IPS DF 6.9 (cell line): ENCODE measurements at places on chromosomes 1 and 21.

- no peak overlapping the region for H3K4me3 ChIP-seq
- H3K36me3 ChIP-seq: no peaks in the 10 kb centered on the region
- no peak overlapping the region for H3K27ac ChIP-seq
- H3K27me3 ChIP-seq: no peaks in the 10 kb centered on the region
- H3K4me1 ChIP-seq: 0 out of 2 replicates have a peak, but pooled peaks cover 2% of the 10 kb centered on the region
Measured at GRCh38 chr1:228968891-228969606, 233.8 kb downstream of the RHOU start.

DNA sequence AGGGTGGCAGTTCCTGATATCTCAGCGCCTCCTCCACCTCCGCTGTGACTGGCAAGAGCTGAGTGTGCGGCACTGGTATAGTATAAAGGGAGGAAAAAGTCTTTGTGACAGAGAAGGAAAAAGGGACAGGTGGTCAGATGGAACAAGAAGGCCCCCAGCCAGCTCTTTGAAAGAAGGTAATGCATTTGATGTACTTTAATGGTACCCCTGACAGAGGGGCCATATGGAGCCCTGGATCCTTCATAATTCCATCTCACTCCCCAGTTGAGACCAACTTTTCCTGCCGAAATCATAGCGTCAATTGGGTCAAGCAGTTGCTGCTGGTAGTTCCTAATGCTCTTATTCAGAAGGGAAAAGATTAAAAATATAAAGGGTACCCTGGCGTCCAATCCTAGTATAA is 198.2 kb downstream of the ZNF326 start:
- no peaks in the 10 kb centered on the region for H3K27me3 ChIP-seq
- no peaks in the 10 kb centered on the region for H3K4me1 ChIP-seq
- no peak overlapping the region for H3K27ac ChIP-seq
- H3K4me3 ChIP-seq: no peak overlapping the region
- no peaks in the 10 kb centered on the region for H3K36me3 ChIP-seq
- no peak for DNase-seq

GRCh38 chr1:108557296-108557695 is 2.6 kb upstream of the EEIG2 start:
- no peaks in the 10 kb centered on the region for H3K27me3 ChIP-seq
- H3K4me1 ChIP-seq: peaks cover 1% of the 10 kb centered on the region; the same call in 1 of the 2 replicates
- no peaks in the 10 kb centered on the region for H3K36me3 ChIP-seq
- H3K4me3 ChIP-seq: no peak overlapping the region
- H3K27ac ChIP-seq: no peak overlapping the region
- DNase-seq: no peak

DNA sequence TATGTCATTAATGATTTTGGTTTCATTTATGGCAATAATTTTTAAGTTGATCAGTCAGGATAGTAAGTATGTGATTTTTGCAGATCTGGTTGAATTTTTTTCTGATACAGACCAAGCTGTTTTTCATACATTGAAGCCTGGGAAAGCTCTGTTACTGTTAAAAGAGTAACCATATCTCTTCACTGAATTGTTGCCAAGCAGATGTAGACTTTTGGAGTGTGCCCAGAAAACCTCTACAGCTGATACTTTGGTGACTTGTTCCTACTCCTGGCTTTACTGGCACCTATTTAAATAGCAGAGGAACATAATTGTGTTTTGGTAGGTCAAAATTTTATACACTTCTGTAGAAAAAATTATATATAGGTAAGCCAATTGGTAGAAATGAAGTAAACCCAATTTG is 49.4 kb downstream of the NFIA start:
- no peaks in the 10 kb centered on the region for H3K4me1 ChIP-seq
- no peak for DNase-seq

- peak overlapping the region; percentile 72 for H3K4me3 ChIP-seq
- no peak overlapping the region for H3K27ac ChIP-seq
- DNase-seq: no peak
- H3K4me1 ChIP-seq: no peaks in the 10 kb centered on the region
Measured at GRCh38 chr21:42009018-42009830, 936 bp downstream of the ZBTB21 start.

GRCh38 chr1:98426092-98426491 is 235.4 kb upstream of the SNX7 start:
- H3K4me1 ChIP-seq: no peaks in the 10 kb centered on the region
- no peak for DNase-seq
- H3K36me3 ChIP-seq: no peaks in the 10 kb centered on the region
- no peak overlapping the region for H3K4me3 ChIP-seq
- no peaks in the 10 kb centered on the region for H3K27me3 ChIP-seq

GRCh38 chr1:91883470-91883869 is 2.5 kb downstream of the TGFBR3 start:
- no peak overlapping the region for H3K27ac ChIP-seq
- H3K4me3 ChIP-seq: no peak overlapping the region
- H3K36me3 ChIP-seq: no peaks in the 10 kb centered on the region
- no peak for DNase-seq

DNA sequence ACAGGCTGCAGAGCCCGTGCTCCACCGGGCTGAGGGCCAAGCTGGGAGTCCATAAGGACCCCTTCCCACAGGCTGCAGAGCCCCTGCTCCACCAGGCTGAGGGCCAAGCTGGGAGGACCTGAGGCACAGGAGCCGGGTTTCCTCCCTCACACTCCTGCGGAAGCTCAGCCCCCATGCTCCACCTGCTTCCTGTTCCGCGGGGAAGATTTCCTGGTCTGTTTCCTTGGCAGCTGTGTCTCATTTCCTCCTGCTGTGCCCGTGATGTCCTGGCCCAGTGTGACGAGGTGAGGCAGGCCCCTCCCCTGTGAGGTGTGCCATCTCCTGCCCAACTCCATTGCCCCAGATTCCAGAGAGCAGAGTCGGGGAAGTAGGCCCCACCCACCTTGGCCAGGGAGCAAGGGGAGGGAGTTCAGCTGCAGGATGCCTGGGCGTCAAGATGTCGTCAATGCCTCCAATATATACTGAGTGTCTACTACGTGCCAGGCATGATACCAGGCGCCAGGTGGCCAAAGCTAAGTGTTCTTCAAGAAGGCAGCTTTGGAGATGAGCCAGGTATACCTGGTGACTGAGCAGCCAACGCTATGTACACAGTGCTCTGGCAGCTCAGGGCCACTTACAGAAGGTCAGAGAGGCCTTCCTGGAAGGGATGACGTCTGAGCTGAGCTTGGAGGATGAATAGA is 58.8 kb downstream of the NAV1 start:
- 0 out of 2 replicates have a peak, but pooled peaks cover 1% of the 10 kb centered on the region for H3K4me1 ChIP-seq
- no peak for DNase-seq
- no peak overlapping the region for H3K4me3 ChIP-seq
- no peaks in the 10 kb centered on the region for H3K27me3 ChIP-seq

DNA sequence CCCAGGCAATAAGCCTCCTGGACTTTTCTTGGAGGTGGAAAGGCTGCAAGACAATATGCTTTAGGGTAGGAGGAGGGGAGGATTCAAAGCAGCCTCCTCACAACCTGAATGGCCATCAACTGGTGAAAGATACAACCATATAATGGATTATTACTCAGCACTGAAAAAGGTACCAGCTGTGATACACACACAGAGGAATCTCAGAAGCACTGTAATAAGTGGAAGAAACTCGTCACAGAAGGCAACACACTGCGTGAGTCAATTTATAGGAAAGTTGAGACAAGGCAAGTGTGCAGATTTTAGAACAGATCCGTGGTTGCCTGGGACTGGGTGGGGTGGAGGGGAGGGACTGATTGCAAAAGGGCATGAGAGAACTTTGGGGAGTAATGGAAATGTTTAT is 64.9 kb upstream of the ZBTB40 start:
- H3K4me1 ChIP-seq: no peaks in the 10 kb centered on the region; the same call in 1 of the 2 replicates
- no peak overlapping the region for H3K4me3 ChIP-seq
- no peak overlapping the region for H3K27ac ChIP-seq
- H3K27me3 ChIP-seq: no peaks in the 10 kb centered on the region
- no peaks in the 10 kb centered on the region for H3K36me3 ChIP-seq

- no peak overlapping the region for H3K27ac ChIP-seq
- H3K27me3 ChIP-seq: no peaks in the 10 kb centered on the region
- H3K4me3 ChIP-seq: no peak overlapping the region
- H3K36me3 ChIP-seq: no peaks in the 10 kb centered on the region; the same call in 1 of the 2 replicates
Measured at GRCh38 chr1:29272147-29272907, 36.0 kb downstream of the PTPRU start.

DNA sequence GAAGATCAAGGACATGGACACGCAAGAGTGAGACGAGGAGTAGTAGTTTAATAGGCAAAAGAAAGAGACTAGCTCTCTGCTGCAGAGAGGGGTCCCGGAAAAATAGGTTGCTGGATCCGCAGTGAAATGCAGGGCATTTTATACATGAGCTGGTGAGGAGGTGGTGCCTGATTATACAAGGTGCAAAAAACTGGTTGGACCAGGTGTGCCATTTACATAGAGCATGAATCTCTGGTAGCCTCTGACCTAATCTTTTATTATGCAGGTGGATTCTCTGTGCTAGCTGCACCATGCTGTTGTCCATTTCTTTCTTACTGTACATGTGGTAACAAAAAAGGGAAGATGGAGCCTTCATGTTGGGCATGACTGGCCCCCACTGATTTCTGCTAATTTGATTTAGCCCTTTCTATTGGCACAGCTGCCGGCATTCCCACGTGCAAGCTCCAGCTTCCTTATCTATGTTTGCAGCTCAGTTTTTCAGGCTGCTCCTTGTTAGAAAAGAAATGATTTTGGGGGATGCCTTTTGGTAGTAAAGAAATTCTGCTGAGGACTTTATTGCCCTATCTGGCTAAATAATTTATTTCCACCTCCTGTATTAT is 548.1 kb downstream of the BRINP3 start:
- no peak overlapping the region for H3K4me3 ChIP-seq
- peaks cover 2% of the 10 kb centered on the region; the same call in 1 of the 2 replicates for H3K4me1 ChIP-seq
- no peaks in the 10 kb centered on the region for H3K36me3 ChIP-seq
- no peaks in the 10 kb centered on the region for H3K27me3 ChIP-seq

DNA sequence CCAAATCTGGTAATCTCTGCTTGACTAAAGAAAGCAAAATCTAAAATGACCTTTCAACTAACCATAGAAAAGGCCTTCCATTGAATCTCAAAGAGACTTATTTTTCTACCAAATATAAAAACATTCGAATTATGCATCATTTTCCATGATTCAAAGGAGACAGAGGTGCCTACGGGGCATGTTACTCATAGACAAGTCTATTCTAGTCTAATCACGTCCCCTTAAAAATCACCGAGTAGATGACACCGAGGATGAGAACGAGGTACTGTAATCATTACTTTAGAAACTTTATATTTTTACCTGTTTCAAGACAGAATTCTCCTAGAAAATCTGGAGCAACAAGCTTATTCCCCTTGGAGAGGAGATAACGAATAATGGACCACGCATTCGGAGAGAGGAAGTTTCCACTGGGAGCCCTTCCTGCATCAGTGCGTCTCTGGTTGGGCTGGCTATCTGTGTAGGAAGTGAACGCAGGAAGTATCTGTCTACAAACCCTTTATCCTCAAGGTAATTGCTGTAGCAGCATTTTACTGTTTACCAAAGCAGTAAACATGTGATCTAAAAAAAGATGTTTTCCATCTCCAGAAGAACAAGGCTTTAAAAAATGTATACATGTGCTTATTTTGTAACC is 9.5 kb downstream of the ERG start:
- no peaks in the 10 kb centered on the region for H3K27me3 ChIP-seq
- H3K36me3 ChIP-seq: no peaks in the 10 kb centered on the region
- H3K4me3 ChIP-seq: no peak overlapping the region
- peak overlapping the region; percentile 56 for H3K27ac ChIP-seq
- no peaks in the 10 kb centered on the region for H3K4me1 ChIP-seq

- no peak overlapping the region for H3K4me3 ChIP-seq
- DNase-seq: no peak
- peaks cover 13% of the 10 kb centered on the region; the same call in 1 of the 2 replicates for H3K36me3 ChIP-seq
- no peaks in the 10 kb centered on the region for H3K27me3 ChIP-seq
Measured at GRCh38 chr1:1542766-1543705, 2.6 kb upstream of the TMEM240 start.

DNA sequence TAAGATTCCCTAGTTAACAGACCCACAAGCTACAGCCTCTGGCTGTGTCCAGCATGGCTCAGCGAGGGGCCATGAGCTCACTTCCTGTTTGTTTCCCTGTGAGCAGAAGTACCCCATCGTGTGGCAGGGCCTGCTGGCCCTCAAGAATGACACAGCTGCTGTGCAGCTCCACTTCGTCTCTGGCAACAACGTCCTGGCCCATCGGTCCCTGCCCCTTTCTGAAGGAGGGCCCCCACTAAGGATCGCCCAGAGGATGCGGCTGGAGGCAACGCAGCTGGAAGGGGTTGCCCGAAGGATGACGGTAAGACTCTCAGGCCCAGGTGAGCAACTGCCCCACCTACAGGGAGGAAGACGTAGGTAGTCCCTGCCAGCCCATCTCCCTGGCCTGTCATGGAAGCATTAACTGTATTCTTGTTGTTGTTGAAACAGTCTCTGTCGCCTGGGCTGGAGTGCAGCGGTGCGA is 38.2 kb downstream of the ZBTB17 start:
- DNase-seq: no peak
- no peak overlapping the region for H3K4me3 ChIP-seq
- H3K36me3 ChIP-seq: peaks cover 49% of the 10 kb centered on the region
- no peaks in the 10 kb centered on the region; the same call in 1 of the 2 replicates for H3K4me1 ChIP-seq

GRCh38 chr1:204617256-204618147 is 68.0 kb downstream of the LRRN2 start:
- H3K36me3 ChIP-seq: no peaks in the 10 kb centered on the region
- H3K4me3 ChIP-seq: no peak overlapping the region
- DNase-seq: no peak
- no peaks in the 10 kb centered on the region for H3K27me3 ChIP-seq

- no peak overlapping the region for H3K4me3 ChIP-seq
- peaks cover 5% of the 10 kb centered on the region for H3K4me1 ChIP-seq
- H3K27ac ChIP-seq: no peak overlapping the region
Measured at GRCh38 chr21:45983981-45984551, 2.5 kb downstream of the COL6A1 start.

GRCh38 chr1:67085326-67085725 is 31.4 kb upstream of the SLC35D1 start:
- no peaks in the 10 kb centered on the region for H3K36me3 ChIP-seq
- no peaks in the 10 kb centered on the region for H3K4me1 ChIP-seq
- DNase-seq: no peak
- no peak overlapping the region for H3K27ac ChIP-seq

- no peaks in the 10 kb centered on the region for H3K36me3 ChIP-seq
- DNase-seq: no peak
- no peak overlapping the region for H3K27ac ChIP-seq
- H3K4me1 ChIP-seq: peaks cover 4% of the 10 kb centered on the region
- no peaks in the 10 kb centered on the region for H3K27me3 ChIP-seq
Measured at GRCh38 chr1:230219174-230220067, 152.4 kb downstream of the GALNT2 start.

- no peak overlapping the region for H3K27ac ChIP-seq
- H3K27me3 ChIP-seq: peaks cover 88% of the 10 kb centered on the region
- H3K4me1 ChIP-seq: peaks cover under 1% of the 10 kb centered on the region; the same call in 1 of the 2 replicates
- DNase-seq: no peak
- H3K4me3 ChIP-seq: no peak overlapping the region; the same call in 1 of the 2 replicates
Measured at GRCh38 chr1:47439819-47440598, 2.2 kb downstream of the FOXD2 start.

DNA sequence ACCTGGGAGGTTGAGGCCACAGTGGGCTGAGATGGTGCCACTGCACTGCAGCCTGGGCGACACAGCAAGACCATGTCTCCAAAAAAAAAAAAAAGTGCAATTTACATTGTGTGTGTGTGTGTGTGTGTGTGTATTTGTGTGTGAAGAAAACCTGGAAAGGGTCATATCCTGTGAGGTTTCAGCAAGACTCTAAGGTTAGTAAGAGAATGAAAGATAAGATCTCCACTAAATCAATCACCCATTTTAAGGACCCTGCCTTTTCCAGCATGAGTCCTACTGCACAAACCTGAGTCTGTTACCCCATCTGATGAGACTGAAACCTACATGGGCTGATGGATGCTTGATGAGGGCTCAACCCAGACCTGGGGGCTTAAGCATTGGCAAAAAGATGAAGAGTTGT is 4.9 kb upstream of the C1orf74 start:
- H3K27me3 ChIP-seq: no peaks in the 10 kb centered on the region
- no peak overlapping the region for H3K4me3 ChIP-seq
- H3K4me1 ChIP-seq: peaks cover 1% of the 10 kb centered on the region; the same call in 1 of the 2 replicates
- no peak for DNase-seq
- no peak overlapping the region for H3K27ac ChIP-seq
